Neural crest cell (in vitro differentiated cells): ENCODE measurements at places on chromosomes 3 and 15.

- DNase-seq, result no peak
Measured at GRCh38 chr3:135444058-135444457, 521.5 kb upstream of the PPP2R3A start.

DNA sequence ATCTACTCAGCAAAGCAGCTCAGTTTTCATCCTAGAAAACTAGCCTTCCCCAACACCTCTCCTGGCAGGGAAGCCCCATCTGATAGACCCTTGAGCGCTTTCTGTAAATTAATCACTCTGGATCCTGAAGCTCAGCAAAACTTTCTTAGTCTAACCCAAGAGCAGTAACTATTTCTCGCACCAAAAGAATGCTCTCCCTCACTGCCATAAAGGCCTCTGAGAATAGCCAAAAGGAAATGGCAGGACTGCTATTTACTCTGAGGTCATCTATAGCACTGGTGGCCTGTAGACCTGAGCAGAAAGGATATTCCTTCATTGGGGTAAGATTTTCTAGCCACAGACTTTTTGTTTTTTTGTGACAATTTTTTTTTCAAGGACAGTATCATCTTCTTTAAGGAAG is 345.8 kb upstream of the ADAMTS9 start:
- no peak for DNase-seq

GRCh38 chr15:84908564-84908963 is 24.1 kb downstream of the SLC28A1 start:
- no peak for DNase-seq

GRCh38 chr3:70276901-70277300 is 35.5 kb downstream of the MDFIC2 start:
- no peak for DNase-seq

GRCh38 chr3:74048699-74049098 is 424.0 kb upstream of the PDZRN3 start:
- no peak for DNase-seq

DNA sequence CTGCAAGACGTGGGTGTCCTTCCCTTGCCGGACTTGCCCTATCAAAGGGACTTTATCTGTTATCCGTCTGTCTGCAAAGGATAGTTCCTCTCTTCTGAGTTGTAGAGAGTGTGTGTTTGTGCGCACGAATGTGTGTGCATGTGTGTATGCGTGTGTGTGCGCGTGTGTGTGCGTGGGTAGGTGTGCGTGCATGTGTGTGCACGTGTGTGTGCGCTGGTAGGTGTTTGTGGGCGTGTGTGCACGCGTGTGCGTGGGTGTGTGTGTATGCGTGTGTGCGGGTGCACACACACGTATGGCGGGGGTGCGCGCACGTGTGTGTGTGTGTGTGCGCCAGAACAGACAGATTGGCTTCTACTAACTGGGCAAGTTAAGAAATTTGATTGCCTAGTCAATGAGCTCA is 4.1 kb upstream of the BMF start:
- no peak for DNase-seq

DNA sequence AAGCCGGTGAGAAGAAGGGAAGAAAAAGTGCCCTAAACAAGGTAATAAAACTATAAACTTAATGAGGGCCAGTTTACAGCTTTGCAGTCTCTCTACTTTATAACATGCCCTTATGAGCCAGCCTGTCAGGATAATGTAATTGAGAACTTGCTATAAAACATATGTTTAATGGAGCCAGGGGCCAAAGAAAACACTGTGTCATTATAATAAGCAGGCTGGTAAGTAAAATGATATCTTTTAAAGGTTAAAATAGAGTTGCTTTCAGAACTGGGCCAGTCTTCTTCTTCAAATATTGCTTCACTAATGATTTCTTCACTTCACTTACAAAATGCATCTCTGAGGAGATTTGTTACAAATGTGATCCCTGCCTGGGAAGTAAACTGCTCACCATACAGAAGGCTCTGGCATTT is 192.5 kb downstream of the SHOX2 start:
- no peak for DNase-seq

DNA sequence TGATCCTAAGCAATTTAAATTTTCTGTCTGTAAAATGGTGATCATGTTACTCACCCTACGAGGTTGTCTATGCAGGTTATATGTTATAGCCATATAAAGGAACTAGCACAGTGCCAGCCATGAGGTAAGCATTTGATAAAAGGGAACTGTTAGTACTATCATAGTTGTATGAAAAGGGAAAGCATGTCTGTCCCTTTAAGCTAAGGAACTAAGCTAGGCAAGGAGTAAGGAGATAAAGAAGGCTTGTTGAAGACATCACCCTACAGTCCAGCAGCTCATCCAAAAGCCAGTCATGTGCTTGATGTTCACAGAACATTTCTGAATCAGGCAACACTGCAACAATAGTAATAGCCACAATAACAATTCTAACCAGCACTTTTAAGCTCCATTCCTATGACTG is 243.9 kb downstream of the ZBTB20 start:
- DNase-seq, result no peak

DNA sequence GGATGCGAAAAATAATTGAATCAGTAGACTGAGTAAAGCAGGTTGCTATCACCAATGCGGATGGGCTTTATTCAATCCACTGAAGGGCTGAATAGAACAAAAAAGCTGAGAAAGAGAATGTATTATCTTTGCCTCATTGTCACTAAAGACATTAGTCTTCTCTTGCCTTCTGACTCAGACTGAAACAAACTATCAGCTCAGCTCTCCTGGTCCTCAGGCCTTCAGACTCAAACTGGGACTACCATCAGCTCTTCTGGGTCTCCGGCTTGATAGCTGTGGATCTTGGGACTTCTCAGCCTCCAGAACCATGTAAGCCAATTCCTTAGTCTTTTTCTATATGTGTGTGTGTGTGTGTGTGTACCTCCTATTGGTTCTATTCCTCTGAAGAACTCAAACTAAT is 12.6 kb downstream of the IFT57 start:
- DNase-seq, result no peak

DNA sequence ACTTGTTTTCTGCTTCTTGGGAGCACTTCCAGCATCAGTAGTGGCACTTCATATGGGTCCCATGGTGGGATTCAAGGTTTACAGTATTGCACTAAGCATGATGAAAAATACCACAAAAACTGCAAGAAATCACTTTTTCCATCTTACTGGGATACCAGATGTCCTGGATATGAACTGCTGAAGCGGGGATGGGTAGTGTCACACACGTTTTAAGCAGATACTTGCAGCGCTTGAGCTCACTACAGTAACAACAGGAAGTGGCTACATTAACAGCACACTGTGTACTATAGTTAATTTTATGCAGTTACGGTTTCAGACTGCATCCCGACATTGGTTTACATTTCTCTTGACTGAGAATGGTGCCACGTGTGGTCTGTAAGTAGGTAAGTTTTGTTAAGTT is 3.5 kb upstream of the ISG20 start:
- no peak for DNase-seq

DNA sequence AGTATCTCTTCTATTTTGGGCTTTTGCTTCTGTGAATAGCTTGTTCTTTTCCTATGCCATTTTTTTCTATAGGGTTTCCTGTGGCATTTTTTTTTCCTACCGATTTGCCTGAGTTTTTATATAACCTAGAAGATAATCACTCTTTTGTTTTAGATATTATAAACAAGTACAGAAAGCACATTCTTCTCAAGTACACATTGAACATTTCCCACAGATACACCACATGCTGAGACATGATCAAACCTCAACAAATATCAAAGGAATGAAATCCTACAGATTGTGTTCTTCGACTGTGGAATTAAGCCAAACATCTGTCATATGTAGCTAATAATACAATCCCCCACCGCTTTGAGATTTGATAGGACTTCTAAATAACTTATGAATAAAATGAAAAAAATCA is 9.1 kb upstream of the FEM1B start:
- no peak for DNase-seq

- DNase-seq, result no peak
Measured at GRCh38 chr3:86175593-86176444, 815.1 kb downstream of the VGLL3 start.

- no peak for DNase-seq
Measured at GRCh38 chr15:81317642-81318017, 6.3 kb downstream of the STARD5 start.

GRCh38 chr3:115517457-115518050 is 105.8 kb upstream of the GAP43 start:
- no peak for DNase-seq
